ENCODE measurements at places on chromosomes 7 and 10. TPM values are rescaled to one million over a fixed set of nuclear protein-coding genes. Genes with fewer than 3 reads are reported as not detected.

FLNC gene
- 216 TPM for polyA plus RNA-seq

VWA2 gene
- polyA plus RNA-seq: not detected

GRCh38 chr7:122556873-122557542 lies 141.9 kb downstream of the RNF133 start:
- no peak for DNase-seq

GRCh38 chr10:42864575-42864974 lies 82.0 kb downstream of the BMS1 start:
- DNase-seq: no peak

DNA sequence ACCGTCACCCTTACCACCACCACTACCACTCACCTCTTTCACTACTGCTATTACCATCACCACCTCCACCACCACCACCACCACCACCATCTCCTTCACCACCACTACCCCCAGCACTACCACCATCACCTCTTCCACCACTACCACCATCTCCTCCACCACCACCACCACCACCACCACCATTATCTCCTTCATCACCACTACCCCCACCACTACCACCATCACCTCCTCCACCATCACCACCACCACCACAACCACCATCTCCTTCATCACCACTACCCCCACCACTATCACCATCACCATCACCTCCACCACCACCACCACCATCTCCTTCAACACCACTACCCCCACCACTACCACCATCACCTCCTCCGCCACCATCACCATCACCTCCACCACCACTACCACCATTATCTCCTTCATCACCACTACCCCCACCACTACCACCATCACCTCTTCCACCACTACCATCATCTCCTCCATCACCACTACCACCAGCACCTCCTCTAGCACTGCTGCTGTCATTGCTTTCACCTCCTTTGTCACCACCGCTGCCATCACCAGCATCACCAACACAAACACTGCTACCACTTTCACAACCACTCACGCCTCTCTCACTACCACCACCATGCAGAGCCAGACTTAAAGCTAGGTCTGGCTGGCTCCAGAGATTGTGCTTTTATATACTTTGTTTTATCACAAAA lies 109.3 kb downstream of the ICA1 start:
- DNase-seq: no peak

All from right cardiac atrium (tissue), 5 donors.